ENCODE measurements at places on chromosomes 6 and 20.

DNA sequence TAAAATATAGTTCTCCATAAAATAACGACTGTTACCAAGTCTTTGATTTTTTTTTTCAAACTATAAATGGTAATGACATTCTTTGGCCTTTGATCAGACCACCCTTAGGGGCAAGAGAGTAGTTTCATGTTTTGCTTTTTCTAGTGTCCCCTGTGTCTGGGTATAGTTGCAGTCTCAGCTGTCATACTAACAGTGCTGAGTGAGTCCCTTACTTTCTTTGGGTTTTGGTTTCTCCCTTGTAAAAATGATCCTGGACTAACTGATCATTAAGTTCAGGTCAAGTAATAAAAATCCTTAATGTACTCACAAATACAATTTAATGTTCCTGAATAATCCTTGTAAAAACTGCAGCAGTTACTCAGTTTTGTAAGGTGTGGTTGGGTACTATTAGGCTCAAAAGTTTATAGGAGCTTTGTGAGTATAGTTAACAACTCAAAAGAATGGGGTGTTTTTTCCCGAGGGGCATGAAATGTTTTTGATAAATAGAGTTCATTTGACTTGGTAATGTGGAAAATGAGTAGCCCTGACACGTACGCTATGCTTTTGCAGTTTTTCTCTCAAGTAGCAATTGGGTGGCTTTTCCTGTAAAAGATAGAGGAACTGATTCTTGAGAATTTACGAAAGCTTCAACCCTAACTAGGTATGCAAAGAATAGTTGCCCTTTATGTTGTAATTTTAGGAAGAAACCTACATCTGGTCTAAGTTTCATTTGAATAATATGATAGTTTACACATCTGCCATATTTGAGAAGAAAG lies 6.2 kb downstream of the PTPN1 start:
- DNase-seq, result no peak

DNA sequence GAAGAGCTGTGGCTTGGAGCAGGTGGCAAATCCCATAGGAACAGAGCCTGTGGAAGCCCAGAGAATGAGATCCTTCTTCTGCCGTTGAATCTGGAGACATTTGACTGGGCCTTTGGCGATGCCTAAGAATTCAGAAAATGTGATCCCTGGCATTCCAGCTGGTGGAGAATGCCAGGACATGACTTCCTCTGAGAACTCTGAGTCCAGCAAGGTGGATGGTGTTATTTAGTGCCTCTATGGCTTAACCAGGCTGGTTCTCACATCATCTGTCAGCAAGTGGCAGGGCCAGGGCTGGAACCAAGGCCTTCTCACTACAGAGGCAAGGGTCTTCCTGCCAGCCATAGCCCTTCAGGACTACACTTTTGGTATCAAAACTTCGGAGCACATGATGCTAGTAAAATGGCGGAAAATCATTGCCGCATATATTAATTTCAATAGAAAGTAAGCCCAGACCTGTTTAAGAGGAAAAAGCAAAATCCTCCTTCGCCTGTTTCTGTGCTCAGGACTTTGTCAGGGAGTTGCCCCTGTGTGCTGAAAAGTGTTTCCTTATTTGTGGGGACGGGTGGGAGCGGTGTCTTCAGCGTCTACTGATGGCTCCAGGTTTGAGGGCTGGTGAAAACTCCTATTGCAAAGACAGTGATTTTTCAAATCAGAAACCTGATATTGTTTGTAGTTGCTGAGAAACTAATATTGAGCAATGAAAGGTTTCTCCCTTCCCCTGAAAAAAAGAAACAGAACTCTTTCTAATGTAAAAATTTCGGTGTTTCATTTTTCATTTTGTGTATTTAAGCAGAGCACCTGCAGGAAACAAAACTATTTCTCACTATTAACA lies 23.9 kb downstream of the DUSP22 start:
- no peak for DNase-seq

DNA sequence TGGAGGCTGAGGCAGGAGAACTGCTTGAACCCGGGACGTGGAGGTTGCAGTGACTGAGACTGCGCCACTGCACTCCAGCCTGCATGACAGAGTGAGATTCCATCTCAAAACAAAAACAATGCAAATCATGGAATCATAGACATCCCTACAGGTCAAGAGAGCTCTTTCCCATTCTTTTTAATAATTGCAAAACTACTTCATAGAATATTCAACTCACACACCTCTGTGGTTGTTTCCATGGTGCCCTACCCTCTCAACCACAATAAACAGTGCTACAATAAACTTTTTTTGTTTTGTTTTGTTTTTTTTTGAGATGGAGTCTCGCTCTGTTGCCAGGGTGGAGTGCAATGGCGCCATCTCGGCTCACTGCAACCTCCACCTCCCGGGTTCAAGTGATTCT lies 11.8 kb upstream of the ADNP start:
- no peak for DNase-seq

DNA sequence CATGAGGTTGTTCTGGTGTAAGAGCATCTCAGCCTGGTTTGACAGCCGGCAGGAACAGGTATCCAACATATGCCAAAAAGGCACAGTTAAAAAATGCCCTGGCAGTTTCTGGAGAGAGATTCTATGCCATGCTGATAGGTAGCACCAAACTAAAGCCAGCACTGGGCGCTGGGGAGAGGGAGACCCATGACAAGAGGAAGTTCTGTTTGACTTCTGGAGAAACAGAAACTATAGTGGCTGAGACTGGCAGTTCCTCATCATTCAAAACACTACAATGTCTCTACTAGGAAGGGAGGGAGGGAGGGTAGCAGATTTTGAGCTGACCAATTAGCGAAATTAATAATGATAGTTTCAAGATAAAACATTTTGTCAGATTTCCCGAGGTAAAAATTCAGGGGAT lies 174.1 kb downstream of the ADAT2 start:
- no peak for DNase-seq

GRCh38 chr20:48737434-48738093 lies 90.2 kb downstream of the PREX1 start:
- DNase-seq, result no peak

DNA sequence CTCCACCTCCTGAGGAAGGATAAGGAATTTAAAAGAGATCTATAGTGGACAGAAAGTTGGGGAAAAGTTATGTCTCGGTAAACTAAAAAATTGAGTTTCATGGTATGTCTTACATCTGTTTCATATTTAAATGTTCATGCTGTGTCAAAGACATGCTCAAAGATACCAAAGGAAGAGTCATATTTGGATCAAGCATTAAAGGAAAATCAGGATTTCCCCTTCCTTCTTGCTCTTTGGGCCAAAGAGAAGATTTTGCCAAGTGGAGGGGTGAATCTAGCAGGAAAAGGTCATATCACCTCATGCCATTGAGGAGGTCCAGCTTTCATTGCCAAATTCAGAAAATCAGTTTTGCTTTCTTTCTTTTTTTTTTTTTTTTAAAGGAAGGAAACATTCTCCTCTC lies 192.4 kb downstream of the OGFRL1 start:
- no peak for DNase-seq

GRCh38 chr20:10304471-10305046 lies 85.9 kb downstream of the SNAP25 start:
- DNase-seq, result no peak

DNA sequence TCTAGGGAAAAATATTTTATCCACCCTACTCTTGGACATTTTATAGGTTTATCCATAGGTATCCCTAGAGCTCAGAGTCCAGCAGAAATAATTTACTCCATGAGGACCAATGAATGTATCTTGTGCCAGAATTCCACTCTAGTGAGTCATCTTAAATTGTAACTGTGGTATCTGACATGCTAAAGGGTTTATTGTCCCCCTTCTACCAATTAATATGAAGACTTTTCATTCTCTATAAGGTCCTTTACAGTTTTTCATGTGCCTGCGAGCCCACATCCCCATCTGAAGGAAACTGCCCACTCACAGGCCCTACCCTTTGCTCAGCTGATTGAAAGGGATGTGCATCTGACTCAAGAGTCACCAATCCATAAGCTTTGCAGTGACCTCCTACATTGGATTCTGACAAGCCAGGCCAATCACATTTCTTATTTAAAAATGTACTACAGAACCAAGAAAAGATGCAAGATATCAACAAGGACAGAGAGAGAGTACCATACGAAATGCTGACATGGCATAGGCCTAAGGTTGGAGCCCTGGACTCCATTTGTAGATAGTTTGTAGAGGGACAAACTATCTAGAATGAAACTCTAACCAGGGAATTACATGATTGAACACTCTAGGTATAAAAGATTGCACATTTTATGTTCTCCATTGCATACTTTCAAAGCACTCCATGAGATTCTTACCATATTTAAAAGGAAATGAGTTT lies 93.4 kb upstream of the DEFB112 start:
- no peak for DNase-seq

DNA sequence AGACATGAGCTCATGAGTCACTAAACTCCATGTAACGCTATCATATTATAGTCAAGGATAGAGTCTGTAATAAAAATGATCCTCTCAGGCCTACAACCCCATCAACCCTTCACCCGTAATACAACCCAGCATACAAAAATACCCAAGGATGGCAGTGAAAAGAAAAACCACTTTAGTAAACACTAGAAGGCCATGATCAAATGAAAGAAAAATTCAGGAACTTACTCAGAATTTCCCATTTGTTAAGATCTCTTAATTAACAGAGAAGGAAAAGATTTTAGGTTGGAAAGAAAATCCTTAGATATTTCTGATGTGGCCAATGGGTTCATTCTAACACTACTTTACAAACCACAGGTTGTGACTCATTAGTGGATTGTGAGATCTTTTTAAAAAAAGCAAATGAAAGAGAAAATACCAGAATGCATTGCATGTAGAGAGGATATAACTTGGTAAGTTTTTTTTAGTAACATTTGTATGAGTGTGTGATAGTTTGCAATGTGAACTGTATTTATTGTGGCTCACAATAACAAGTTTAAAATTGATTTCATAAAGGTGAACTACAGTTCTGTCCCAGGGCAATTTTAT lies 8.0 kb upstream of the UBE2J1 start:
- no peak for DNase-seq

- no peak for DNase-seq
Observed at GRCh38 chr6:115729036-115729435, 331.7 kb downstream of the FRK start.

- DNase-seq, result no peak
Observed at GRCh38 chr6:87907521-87907920, 140.1 kb upstream of the SPACA1 start.
